ENCODE measurements at places on chromosomes 1 and 21.

- no peak for DNase-seq
Observed at GRCh38 chr21:44989537-44989886, 49.7 kb downstream of the SLX9 start.

DNA sequence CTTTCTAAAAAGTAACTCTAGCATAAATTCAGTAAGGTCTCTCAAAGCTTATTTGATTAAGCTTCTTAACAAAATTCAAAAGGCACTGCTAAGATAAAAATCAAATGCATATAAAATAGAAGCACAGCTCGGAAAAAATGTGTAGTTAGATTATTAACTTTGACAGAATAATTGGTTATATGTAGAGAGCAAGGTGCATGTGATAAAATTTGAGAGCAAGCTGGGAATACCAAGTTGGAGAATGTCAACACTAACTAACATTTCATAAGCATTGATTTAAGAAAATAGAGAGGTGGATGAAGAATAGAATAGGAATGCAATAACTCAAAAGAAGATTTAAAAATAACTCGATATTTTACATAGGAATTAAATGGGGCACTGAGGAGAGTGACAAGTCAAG is 204.5 kb upstream of the GREM2 start:
- no peak for DNase-seq

DNA sequence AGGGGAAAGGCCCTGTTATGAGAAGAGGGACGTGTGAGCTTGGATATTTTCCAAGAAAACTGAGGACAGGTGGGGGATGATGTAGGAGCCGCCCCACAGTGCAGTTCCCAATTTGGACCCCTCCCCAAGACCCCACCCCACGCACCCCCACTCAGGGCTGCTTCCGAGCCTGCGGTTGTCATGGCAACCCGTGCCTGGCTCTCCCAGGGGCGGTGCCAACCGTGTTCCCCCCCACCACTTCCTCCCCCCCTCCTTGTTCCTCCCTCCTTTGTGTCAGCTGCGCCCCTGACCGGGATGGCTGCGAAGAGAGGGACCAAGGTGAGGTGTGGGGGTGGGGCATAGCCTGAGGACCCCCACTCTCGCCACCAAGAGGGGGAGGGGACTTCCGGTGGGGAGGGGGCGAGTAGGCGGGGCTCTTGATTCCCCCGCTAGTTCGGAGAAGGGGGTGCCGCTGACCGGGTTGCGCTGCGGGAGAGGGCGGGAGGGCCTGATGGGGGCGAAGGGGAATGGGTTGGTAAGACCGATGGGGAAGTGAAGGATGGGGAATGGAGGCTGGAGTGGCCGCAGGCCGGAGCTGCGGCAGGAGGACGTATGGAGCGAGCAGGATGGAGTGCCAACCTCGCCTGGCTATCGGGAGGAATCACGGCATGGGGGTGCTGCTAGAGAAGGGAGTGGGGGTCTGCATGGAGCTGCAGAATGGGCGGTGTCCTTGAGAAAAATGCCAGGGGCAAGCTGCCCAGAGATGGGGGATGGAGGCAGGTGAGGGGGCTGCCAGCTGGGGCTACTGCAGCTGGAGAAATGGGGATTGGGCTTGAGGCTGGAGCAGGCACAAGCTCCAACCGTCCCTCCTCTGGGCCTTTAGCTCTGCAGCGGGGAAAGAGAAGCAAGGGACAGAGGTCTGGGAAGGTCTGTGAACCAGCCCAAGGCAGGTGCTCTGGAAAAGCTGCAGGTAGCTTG is 953 bp downstream of the TRIM46 start:
- DNase-seq: peak; percentile 48

- DNase-seq: peak; percentile 63
Observed at GRCh38 chr1:15341634-15342407, 67.9 kb upstream of the EFHD2 start.

DNA sequence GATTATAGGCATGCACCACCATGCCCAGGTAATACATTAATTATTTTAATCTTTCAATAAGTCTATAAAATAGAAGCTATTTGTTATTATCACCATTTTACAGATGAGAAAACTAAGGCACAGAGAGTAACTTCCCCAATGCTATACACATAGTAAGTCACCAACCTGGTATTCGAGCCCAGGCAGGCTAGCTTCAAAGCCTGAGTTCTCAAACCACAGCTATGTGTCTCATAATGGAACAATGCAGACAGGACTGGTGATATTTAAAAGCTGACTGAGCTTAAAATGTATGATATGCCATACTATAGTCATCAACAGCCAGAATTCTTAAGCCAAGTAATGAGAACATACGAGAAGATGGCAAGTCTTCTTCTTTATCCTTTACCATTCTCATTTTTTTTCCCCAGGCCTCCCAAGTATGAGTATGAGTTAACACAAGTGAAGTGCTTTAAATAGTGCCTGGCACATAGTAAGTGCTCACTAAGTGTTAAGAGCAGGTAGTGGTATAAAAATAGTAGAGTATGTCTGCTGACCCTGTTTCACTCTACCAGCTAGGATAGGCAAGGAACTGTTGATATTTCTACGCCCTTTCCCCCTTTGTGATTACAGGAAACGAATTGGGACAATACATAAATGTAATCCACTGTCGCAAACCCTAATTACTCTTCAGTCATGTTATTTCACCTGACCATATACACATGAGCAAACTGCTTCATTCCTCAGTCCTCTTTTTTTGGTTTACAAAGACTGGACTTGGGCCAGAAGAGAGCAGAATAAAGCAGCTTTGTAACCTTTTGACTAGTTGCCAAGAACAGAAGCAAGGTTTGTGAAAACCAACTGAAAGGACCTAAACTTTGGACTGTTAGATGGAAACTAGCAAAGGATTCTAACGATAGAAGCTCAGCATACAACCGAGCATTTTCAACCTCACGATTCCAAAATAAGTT is 9.5 kb downstream of the EYA3 start:
- peak; percentile 18 for DNase-seq

GRCh38 chr1:36511804-36512798 is 29.4 kb upstream of the CSF3R start:
- DNase-seq: no peak

- no peak for DNase-seq
Observed at GRCh38 chr21:45432575-45433255, 27.8 kb downstream of the COL18A1 start.

GRCh38 chr1:7447093-7447492 is 324.0 kb upstream of the VAMP3 start:
- DNase-seq: no peak

DNA sequence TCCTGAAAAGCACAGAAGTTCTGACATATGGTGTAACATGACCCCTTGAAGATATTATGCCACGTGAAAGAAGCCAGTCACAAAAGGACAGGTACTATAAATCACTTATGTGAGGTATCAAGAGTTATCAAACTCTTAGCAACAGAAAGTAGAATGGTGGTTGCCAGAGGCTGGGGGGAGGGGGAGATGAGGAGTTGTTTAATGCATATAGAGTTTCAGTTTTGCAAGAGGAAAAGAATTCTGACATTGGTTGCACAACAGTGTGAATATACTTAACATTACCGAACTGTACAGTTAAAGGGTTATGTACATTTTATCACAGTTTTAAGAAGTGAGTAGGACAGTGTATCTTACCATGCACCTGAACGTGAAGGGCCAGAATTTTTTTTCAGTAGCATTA is 80.0 kb downstream of the USP25 start:
- DNase-seq: no peak

GRCh38 chr1:64243757-64244080 is 40.3 kb downstream of the UBE2U start:
- no peak for DNase-seq

- no peak for DNase-seq
Observed at GRCh38 chr1:20184997-20185833, 681 bp upstream of the UBXN10 start.

DNA sequence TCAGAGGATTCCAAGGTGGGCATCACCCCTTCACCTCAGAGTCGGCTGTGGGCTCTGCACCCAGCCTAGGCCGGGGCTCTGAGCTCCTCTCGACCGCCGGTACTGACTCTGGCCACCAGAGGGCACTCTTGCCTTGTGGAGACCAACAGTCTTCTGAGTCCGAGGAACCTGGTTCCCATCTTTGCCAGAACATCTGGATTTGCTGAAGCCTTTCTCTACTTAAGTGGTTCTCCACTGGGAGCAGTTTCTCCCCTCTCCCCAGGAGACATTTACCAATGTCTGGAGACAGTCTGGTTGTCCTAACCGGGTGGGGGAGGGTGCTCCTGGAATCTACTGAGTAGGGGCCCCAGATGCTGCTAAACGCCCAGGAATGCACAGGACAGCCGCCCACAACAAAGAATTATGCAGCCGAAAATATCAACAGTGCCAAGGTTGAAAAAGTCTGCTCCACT is 9.4 kb downstream of the ETV3L start:
- peak; percentile 94 for DNase-seq

- DNase-seq: no peak
Observed at GRCh38 chr1:158146165-158146564, 34.5 kb upstream of the CD1D start.

- no peak for DNase-seq
Observed at GRCh38 chr1:237875291-237875690, 15.4 kb downstream of the ZP4 start.

DNA sequence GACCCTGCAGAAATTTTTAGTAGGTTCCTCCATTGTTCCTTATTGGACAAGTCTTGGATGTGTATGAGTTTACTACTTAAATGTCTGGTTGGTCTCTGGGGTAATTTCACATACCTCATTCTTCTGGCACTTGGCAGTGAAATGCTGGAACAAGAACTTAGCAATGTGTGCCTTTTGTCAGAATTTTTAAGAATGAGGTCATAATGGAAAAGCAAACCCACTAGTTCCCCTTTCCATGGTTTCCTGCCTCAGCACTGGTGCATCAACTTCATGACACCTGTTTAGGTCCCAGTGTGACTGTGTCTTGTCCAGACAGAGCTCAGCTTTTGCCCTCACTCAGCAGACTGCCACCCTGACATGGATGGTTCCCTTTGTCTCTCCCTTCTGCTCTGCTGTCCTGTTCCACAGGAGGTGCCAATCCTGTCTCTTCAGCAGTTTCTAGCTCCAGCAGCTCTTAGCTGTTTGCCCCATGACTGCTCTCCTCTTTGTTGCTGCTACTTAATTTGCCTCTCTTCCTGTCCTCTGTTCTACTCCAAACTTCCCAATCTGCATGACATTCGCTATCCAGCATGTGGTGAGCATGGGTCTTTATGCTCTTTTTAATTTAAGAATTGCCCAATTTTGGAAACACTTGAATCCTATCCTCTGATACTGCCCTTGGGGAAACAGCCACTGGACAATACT is 135.6 kb downstream of the CYYR1 start:
- no peak for DNase-seq

DNA sequence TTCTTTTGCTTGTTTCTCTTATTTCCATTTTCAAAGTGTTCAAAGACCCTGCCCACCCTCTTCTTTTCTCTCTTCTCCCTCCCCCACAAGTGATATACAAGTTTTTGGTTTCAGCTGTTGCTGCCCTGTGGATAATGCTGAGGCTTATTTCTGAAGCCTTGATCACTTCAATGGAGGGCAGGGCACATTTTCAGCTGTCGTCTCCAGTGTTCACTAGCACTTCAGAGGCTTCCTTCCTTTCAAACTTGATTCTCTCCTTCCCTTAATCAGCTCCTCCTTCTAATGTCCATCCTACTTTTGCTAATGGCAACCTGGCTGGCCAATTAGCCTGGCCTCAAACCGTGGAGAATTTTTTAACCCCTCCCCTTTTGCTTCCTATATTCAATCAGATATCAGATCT is 435.7 kb upstream of the RUNX1 start:
- DNase-seq: no peak

DNA sequence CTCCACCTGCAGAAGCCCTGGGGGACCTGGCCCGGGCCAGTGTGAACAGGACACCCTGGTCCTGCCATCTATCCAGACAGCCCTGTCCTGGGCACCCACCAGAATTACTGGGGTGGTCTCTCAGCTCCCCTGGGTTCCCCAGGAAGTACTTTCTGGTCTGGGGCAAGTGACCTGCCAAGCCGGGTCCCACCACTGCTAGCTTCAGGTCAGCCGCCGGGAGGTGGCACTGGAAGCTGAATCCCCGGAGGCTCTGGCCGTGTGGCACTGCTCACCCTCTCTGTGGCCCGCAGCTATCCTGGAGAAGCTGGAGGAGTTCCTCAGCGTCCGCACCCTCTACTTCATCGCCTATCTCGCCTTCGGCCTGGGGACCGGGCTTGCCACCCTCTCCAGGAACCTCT is 21.3 kb downstream of the SLC45A1 start:
- no peak for DNase-seq

GRCh38 chr1:112579801-112580510 is 39.0 kb downstream of the ST7L start:
- no peak for DNase-seq

- no peak for DNase-seq
Observed at GRCh38 chr1:93685918-93686317, 4.3 kb upstream of the BCAR3 start.

- peak; percentile 64 for DNase-seq
Observed at GRCh38 chr21:45286671-45287437, 841 bp downstream of the POFUT2 start.

DNA sequence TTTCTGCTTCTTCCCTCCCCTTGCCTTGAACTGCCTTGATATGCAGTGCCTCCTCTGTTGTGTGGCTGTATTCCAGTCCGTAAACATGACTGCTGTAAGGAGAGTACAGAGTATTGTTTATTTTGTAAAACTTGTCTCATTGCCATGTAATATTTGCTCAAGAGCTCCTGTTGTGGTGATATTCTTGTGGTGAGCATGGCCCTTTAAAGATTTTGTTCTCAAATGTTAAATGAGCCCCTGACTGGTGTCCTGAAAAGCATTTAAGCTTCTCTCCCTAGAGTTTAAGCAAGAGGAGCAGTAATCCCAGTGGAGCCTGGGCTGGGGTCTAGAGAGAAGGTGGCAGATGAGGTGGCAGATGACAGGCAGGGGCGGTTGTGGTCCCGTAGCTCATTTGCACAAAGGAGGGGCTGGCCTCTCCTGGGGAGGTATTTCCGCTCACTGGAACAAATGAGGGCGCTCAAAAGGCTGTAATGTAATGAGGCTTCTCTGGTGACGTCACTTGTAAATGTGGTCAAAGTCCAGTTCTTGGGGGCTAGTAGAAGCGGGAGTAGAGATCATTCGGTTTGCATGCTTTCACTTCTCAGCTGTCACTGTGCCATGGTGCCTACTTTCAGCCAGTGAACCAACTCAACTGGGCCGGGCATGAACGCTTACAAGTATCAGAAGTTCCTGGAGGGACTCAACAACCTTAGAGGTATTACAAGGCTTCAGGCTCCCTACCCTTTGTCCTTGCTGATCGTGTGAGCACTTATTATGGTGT is 46.0 kb upstream of the MACF1 start:
- DNase-seq: peak; percentile 92

- DNase-seq: no peak
Observed at GRCh38 chr1:117964290-117965038, 34.9 kb downstream of the WDR3 start.

- DNase-seq: peak; percentile 54
Observed at GRCh38 chr1:112673592-112674439, 643 bp upstream of the MOV10 start.

GRCh38 chr1:177921590-177921989 is 48.3 kb downstream of the SEC16B start:
- no peak for DNase-seq

Data from hepatocyte (in vitro differentiated cells).